ENCODE measurements at places on chromosomes 4 and X. TPM values are rescaled to one million over a fixed set of nuclear protein-coding genes. Genes with fewer than 3 reads are reported as not detected.
A peak's percentile ranks its signal among the peaks of the same experiment; 100 is the strongest.

Gene CITED1
- 12.6 TPM for polyA plus RNA-seq

Gene FABP2
- polyA plus RNA-seq = 0.05 TPM

Gene SSX4
- polyA plus RNA-seq = not detected

Gene GYPE
- polyA plus RNA-seq = 4.2 TPM

- DNase-seq = no peak
These were observed 101.1 kb downstream of the DDX53 start for GRCh38 chrX:23100826-23101225.

- DNase-seq = no peak
These were observed 396.1 kb upstream of the GNPDA2 start for GRCh38 chr4:45122406-45122805.

GRCh38 chrX:8971116-8971515 lies 62.8 kb downstream of the FAM9B start:
- DNase-seq = peak; percentile 10

DNA sequence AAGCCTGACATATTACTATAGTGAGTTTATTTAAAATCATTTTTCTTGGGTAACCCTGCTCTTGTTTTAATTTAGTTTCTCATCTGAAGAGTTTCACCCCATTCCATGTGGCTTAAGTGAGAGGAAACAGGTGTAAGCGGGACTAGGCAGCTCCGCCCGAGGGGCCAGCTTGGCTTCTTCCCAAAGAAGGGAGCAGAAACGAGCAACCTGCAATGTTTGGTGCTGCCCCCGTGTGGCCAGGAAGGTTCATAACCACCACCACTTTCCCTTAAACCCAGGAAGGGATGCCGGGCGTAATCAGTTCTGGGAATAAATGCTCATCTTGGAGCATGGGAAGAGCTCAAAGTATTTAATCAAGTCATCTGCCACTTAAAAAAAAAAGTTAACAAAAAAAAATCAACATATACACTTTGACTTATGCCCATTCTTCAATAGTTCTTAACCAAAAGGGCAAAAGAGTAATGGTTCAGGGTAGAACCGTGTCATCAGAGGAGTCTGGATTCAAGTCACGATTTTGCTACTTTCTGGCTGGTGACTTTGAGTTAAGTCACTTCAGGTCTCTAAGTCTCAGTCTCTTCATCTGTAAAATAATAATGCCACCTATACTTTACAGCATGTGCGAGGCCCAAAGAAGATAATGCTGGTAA lies 147.9 kb downstream of the NSUN7 start:
- peak; percentile 74 for DNase-seq

- DNase-seq = no peak
These were observed 30.2 kb upstream of the TSPAN5 start for GRCh38 chr4:98688411-98689290.

- DNase-seq = no peak
These were observed 13.6 kb upstream of the CXCL2 start for GRCh38 chr4:74112399-74113105.

DNA sequence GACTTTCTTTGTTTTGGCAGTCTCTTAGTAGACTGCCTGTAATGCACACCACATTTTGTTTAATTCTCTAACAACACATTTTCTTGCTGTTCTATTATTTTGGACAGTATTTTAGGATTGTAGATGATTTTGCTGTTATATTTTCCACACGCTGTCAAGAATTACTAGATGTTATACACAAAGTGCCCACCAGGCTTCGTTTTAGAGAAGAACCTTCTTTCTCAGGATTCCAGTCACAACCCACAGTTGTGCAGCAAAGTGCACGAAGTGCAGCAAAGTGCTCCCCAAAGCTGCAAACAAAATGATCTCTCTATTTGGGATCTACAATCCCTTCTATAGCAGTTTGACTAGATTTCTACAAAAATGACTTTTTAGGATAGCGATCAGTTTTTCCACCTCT lies 2.4 kb downstream of the ZNF141 start:
- no peak for DNase-seq

DNA sequence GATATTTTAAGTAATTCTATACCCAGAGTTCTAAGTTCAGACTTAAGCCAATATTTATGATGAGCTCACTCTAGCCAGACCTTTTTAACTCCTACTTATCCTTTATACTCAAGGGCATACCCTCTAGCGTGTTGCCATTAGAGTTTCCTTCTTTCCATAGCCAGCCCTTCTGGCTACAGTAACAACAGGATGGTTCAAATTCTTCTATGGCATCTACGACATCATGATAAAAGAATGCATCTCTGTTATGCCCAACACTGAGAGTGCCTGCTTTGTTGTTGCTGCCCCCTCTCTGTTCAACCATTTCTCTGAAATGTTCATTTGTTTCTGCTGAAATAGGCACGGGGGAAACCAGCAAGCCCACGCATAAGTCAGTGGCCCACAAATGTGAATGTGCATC lies 104.5 kb downstream of the UBE2NL start:
- no peak for DNase-seq

- DNase-seq = no peak
These were observed 31.2 kb downstream of the PDE5A start for GRCh38 chr4:119597377-119597776.

- no peak for DNase-seq
These were observed 359.6 kb downstream of the HS3ST1 start for GRCh38 chr4:11069083-11069482.

All from left kidney (tissue), 8 donors.